Cardiac muscle cell (in vitro differentiated cells and primary cell): ENCODE measurements at places on chromosomes 1 and 21. TPM values are rescaled to one million over a fixed set of nuclear protein-coding genes. Genes with fewer than 3 reads are reported as not detected.
A peak's percentile ranks its signal among the peaks of the same experiment; 100 is the strongest.

DNA sequence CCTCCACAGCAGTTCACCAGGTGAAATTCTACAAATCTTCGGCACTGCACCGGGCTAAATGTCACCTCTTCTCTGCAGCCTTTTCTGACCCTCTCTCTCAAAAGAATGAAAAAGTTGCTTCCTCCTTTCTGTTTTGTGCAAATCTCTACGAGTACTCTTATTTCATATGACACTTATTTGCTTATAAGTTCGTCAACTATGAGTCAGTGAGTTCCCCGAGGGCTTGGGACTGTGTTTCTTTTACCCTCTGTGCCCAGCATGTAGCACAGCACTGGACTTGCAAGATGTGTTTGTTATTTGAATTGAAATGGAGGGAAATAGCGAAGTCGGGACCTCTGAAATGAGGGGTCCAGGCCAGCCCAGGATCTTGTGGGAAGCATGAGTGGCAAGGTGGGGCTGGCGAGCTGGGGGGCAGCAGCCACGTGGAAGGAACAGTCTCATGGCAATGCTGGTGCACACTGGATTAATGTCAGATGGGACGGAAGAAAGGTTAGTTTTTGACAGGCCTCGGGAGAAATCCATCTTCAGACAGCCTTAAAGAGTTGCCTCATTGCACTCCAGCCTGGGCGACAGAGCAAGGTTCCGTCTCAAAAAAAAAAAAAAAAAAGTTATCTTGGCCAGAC lies 6.2 kb downstream of the SLC6A9 start:
- H3K36me3 ChIP-seq = no peaks in the 10 kb centered on the region
- H3K4me3 ChIP-seq = no peak overlapping the region
- no peaks in the 10 kb centered on the region for H3K27me3 ChIP-seq
- no peak overlapping the region for H3K27ac ChIP-seq
- H3K4me1 ChIP-seq = peaks cover 5% of the 10 kb centered on the region

DNA sequence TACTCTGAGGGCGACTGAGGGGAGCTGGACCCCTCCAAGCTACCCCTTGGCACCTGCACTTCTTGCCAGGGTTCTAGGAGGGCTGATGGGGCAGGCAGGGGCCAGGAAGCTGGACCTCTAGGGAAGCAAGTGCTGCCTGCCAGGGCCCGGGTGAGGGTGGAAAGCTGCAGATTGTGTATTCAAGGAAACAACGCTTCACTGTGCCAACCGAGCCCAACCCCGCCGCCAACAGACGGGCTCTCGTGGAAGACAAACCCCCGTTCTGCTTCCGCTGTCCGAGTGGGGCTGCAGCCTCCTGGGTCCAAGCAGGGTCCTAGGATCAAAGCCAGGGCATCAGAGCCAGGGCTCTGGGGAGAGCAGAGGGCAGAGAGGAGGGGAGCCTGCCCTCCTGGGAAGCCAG lies 3.2 kb downstream of the EFHD2 start:
- no peak overlapping the region for H3K27ac ChIP-seq
- DNase-seq = no peak
- no peaks in the 10 kb centered on the region for H3K36me3 ChIP-seq
- no peak overlapping the region for H3K4me3 ChIP-seq
- H3K4me1 ChIP-seq = peaks cover 4% of the 10 kb centered on the region

Gene PTAFR
- total RNA-seq = 0.07 and 0.09 TPM in 2 replicates

GRCh38 chr1:85087659-85088407 lies 39.5 kb upstream of the MCOLN3 start:
- no peak overlapping the region for H3K27ac ChIP-seq
- H3K27me3 ChIP-seq = no peaks in the 10 kb centered on the region
- no peaks in the 10 kb centered on the region for H3K36me3 ChIP-seq
- no peak for DNase-seq
- no peaks in the 10 kb centered on the region for H3K4me1 ChIP-seq

DNA sequence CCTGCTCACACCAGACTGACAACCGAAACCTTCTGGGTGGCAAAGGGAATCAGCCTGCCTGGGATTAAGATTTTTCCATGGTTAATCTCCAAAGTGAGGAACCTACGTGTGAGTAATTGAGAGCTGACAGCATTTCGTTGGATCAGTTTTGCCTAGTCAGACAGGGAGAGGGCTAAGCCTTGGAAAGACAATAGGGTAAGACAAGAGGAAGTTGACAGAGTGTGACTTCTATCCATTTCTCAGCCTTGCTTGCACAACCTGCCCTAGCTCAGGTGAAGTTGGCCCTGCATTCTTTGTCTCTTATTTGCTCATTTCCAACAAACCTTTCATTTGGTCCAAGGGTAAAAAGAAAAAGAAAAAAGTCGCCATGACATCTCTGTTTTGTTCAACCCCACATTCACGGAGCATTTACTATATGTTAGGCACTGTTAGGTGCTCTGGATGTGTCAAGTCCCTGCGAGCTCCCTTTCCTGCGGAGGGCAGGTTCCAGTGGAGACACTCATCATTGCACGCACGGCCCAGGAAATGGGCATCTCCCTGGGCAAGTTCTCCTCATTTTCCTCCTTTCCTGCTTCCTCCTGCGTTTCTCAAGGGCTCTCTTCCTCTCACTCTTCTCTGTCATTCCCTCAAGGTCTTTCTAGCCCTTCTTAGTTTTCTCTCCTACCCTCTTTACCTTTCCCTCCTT lies 23.3 kb downstream of the KIRREL1 start:
- no peak overlapping the region for H3K27ac ChIP-seq
- no peaks in the 10 kb centered on the region for H3K27me3 ChIP-seq
- no peaks in the 10 kb centered on the region for H3K36me3 ChIP-seq
- no peak for DNase-seq
- peaks cover 22% of the 10 kb centered on the region for H3K4me1 ChIP-seq

DNA sequence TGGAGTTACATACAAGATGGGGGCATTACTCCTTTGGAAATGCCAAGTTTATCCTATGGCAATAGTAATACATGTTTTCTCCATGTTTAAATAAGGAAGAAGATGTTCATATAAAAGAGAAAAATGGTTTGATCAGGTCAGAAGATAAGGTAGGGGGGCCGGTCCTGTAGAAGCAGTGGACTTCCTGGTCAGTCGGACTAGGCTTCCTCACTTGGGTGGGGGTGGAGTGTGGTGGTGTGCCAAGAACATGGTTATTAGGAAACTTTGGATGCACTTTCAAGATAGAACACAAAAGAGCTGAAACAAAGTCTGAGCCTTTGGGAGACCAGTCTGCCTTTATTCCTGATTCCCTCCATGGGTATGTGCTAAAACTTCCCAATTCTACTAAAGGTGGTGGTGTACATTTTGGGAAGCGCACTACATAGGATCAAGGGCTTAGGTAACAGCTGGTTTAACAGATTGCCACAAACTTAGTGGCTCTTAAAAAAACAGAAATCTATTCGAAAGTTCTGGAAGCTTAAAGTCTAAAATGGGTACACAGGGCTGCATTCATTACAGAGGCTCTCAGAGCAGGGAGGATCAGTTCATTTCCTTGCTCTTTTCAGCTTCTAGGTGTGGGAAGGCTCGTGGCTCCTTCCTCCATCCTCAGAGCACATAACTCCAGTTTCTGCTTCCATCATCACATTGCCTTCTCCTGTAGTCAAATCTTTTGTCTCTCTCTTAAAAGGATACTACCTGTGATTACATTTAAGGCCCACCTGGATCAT lies 64.6 kb downstream of the KDM1A start:
- DNase-seq = peak; percentile 79
- no peaks in the 10 kb centered on the region for H3K4me1 ChIP-seq
- peaks cover 90% of the 10 kb centered on the region for H3K36me3 ChIP-seq
- peak overlapping the region; percentile 43 for H3K27ac ChIP-seq
- H3K27me3 ChIP-seq = no peaks in the 10 kb centered on the region
- no peak overlapping the region for H3K4me3 ChIP-seq

Gene SPRR5
- not detected in 2 replicates for total RNA-seq

- H3K4me1 ChIP-seq = peaks cover 6% of the 10 kb centered on the region
- H3K27me3 ChIP-seq = no peaks in the 10 kb centered on the region
- no peak overlapping the region for H3K27ac ChIP-seq
- H3K36me3 ChIP-seq = no peaks in the 10 kb centered on the region
These were observed 3.6 kb downstream of the ERG start for GRCh38 chr21:38494703-38495102.

Gene IFNGR2
- 36.8 and 47.2 TPM in 2 replicates for total RNA-seq

Gene ROR1
- 28.0 and 47.8 TPM in 2 replicates for total RNA-seq

- no peak overlapping the region for H3K4me3 ChIP-seq
- no peak for DNase-seq
- H3K36me3 ChIP-seq = no peaks in the 10 kb centered on the region
- H3K27me3 ChIP-seq = no peaks in the 10 kb centered on the region
These were observed 9.1 kb upstream of the AK2 start for GRCh38 chr1:33045814-33046213.

Gene GIPC2
- total RNA-seq = 0.28 and 0.30 TPM in 2 replicates

DNA sequence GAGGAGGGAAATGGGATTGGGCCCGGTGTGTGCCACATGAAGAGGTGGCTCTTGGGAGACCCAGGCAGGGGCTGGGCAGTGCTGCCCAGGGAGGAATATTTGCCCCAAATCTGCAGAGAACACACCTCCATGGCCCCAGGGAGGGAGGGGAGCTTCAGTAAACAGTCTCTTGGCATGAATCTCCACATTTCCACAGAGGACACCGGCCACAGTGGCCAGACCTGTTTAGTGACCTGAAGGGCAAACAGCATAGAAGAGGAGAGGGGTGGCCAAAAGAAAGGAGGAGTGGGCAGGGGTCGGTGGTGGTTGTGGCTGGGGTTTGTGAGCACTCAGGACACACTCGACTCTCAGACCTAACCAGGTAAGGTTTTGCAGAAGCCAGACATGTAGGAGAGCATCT lies 54.0 kb upstream of the IFFO2 start:
- H3K36me3 ChIP-seq = no peaks in the 10 kb centered on the region
- H3K4me1 ChIP-seq = peaks cover 9% of the 10 kb centered on the region
- DNase-seq = no peak
- H3K4me3 ChIP-seq = no peak overlapping the region

Gene C1orf53
- total RNA-seq = 4.3 and 12.0 TPM in 2 replicates

- H3K36me3 ChIP-seq = no peaks in the 10 kb centered on the region
- no peak overlapping the region for H3K4me3 ChIP-seq
- no peak overlapping the region for H3K27ac ChIP-seq
- DNase-seq = no peak
These were observed 17.0 kb downstream of the GPBP1L1 start for GRCh38 chr1:45669379-45669778.

DNA sequence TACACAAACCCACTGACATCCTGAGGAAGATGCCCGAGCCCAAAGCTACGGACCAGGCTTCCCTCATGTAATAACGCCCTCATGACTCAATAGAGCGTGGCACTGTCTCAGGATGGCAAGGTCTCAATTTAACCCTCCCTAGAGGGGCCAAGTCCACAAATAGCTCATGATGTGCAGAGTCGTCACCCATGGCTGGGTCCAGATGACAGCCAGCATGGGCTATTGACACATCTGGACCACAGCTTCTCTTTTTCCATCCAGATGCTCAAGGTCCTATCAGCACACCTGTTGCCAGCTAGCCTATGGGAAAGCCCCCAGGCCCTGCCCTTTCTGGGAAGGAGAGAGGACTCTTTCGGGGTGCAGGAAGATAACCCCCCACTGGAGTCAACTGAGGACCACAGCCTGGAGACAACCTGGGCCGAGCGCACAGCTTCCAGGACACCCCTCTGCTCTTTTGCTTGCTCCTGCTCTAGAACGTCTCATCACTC lies 2.8 kb downstream of the LAPTM5 start:
- H3K27ac ChIP-seq = no peak overlapping the region
- H3K4me3 ChIP-seq = no peak overlapping the region
- no peaks in the 10 kb centered on the region for H3K36me3 ChIP-seq
- no peaks in the 10 kb centered on the region for H3K4me1 ChIP-seq
- no peak for DNase-seq

DNA sequence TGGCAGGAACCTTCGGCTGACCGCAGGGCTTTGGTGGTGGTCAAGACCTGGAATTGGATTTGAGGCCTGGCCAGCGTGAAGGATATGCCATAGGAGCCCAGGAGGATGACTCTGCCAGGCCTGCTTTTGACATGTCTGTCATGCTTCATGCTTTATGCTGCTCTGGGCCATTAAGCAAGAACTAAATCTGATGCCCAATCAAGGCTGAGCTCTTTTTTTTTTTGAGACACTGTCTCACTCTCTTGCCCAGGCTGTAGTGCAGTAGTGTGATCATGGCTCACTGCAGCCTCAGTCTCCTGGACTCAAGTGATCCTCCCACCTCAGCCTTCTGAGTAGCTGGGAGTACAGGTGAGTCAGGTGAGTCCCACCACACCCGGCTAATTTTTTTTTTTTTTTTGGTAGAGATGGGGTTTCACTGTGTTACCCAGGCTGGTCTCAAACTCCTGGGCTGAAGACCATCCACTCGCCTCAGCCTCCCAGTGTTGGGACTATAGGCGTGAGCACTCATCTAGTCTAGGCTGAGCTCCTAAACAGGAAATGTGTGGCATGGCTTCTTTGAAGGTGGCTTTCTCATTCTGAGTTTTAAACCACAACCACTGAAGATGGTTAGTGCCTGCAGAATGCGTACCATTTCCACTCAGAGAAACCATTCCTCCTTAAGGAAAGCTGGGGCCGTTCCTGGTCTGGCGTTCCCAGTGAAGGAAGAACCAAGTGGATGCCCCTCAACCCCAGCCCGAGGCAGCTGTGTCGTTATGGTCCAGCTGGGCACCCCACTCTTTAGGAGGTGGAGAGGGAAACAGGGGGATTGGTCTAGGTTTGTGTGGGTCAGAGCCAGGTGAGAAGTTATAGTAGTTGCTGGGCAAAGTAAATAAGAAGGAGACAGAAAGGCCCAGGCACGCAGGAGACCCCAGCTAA lies 34.2 kb upstream of the ATP5PO start:
- no peak overlapping the region for H3K27ac ChIP-seq
- H3K4me3 ChIP-seq = no peak overlapping the region
- peaks cover 14% of the 10 kb centered on the region for H3K4me1 ChIP-seq
- H3K27me3 ChIP-seq = no peaks in the 10 kb centered on the region
- DNase-seq = no peak

GRCh38 chr1:75522389-75522788 lies 88.5 kb downstream of the SLC44A5 start:
- H3K4me3 ChIP-seq = no peak overlapping the region
- H3K27ac ChIP-seq = no peak overlapping the region
- no peaks in the 10 kb centered on the region for H3K27me3 ChIP-seq
- peaks cover 7% of the 10 kb centered on the region for H3K4me1 ChIP-seq
- H3K36me3 ChIP-seq = no peaks in the 10 kb centered on the region
- peak; percentile 12 for DNase-seq

Gene TSACC
- total RNA-seq = not detected in 2 replicates

GRCh38 chr1:244980605-244981004 lies 116.3 kb upstream of the HNRNPU start:
- H3K36me3 ChIP-seq = no peaks in the 10 kb centered on the region
- H3K4me1 ChIP-seq = no peaks in the 10 kb centered on the region
- H3K27me3 ChIP-seq = no peaks in the 10 kb centered on the region
- no peak overlapping the region for H3K27ac ChIP-seq

Gene TNFAIP8L2
- total RNA-seq = 0.45 TPM in 1 of 2 replicates, not detected in the other

Gene PLA2G4A
- total RNA-seq = 0.09 and 0.21 TPM in 2 replicates

Gene INSRR
- total RNA-seq = 0.18 and 0.21 TPM in 2 replicates

Gene CFHR4
- not detected in 2 replicates for total RNA-seq

GRCh38 chr21:34968414-34969333 lies 80.4 kb downstream of the RUNX1 start:
- no peak overlapping the region for H3K27ac ChIP-seq
- H3K27me3 ChIP-seq = peaks cover 29% of the 10 kb centered on the region
- no peaks in the 10 kb centered on the region for H3K36me3 ChIP-seq
- no peaks in the 10 kb centered on the region for H3K4me1 ChIP-seq
- H3K4me3 ChIP-seq = no peak overlapping the region
- DNase-seq = no peak
